ENCODE measurements at places on chromosomes 1 and 21.

GRCh38 chr1:45952072-45952471 is 148.7 kb downstream of the MAST2 start:
- DNase-seq: no peak

DNA sequence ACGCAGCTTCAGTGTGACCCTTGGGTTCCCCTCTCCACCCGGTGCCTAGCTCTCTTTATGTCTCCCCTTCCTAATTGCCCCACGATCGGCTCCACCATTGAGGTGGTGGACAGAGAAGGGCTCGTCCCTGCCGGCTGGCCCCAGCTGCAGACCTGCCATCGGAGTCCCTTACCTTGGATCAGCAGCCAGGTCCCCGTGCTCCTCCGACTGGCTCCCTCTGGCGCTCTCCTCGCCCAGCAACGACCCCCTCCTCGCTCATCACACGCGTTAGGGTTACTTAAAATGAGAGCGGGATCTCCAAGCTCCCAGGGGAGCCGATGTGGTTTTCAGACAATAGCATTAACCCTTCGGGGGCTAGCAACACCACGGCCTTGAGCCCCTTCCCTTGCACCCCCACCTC is 8.1 kb upstream of the ETV3L start:
- no peak for DNase-seq

- DNase-seq: no peak
These were observed 103.2 kb downstream of the ATF6 start for GRCh38 chr1:161869291-161869690.

GRCh38 chr1:242086706-242087105 is 87.8 kb upstream of the MAP1LC3C start:
- DNase-seq: no peak

DNA sequence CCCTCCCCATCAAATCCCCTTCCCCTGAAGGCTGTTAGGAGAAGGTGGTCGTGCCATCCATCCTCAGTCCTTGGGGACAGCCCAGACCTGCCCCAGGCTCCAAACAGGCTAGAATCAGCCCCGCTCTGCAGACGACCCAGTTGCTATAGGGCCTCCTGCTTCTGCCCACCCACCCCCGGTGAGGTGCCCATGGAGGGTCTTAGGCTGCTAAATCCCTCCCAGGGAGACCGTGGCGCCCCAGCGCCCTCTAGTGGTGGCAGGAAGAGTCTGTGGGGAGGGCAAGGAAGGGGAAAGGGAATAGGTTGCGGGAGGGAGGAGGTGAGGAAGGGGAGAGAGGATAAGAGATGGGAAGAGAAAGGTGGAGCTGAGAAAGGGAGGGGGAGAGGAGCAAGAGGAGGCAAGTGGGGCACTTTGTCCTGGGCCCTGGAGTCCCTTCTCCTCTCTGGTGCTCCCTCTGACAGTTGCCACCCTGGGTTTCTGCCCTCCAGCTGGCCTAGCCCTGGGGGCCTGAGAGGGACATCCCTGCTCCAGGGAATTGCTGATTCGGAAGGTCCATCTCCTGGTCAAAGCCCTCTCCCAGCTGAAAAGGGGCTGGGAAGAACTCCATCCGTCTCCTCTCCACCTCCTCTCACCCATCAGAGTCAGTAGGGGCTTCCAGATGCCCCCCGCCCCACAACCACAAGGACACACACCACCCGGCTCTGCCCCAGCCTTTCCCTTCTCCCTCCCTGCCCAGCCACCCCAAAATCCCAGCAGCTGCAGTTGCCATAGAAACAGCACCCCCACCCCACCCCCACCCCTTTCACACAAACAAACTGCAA is 55.4 kb downstream of the CAMK2N1 start:
- peak; percentile 23 for DNase-seq

DNA sequence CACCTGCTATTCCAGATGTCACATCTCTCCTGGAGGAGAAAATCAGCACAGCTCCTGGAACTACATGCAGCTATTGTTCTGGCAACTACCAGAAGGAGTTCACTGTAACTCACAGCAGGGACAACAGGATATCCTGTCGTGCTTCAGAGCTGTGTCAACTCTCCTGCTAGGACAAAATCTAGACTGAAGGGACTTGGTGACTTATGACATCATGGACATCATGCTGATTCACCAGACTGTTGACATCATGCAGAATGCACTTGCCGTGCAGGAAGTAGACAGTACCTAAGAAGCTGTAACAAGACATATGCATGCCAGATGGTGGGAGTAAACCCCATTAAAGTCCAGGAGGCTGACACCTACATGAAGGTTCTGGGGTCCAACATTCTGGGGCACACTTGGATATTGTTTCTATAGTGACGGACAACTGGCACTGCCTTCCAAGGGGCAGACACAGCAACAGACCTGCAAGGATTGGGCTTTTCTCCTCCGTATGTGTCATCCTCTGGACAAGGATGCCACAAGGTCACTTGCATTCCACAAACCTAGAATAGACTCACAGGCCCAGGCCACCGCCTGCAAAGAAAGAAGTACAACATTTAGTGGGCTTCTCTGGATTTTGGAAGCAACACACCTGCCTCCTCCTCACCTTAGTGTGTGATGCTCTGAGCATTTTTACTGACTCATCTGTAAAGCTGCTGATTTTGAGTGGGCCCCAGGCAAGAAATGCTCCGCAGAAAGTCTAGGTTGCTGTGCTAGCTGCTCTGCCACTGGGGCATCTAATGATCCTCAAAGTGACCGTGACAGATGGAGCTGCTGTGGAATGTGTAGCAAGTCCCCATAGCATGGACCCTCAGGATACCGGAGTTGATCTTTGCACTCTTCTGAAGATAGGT is 249.2 kb downstream of the MATN1 start:
- no peak for DNase-seq

GRCh38 chr21:42423685-42424084 is 20.0 kb downstream of the UBASH3A start:
- DNase-seq: no peak

DNA sequence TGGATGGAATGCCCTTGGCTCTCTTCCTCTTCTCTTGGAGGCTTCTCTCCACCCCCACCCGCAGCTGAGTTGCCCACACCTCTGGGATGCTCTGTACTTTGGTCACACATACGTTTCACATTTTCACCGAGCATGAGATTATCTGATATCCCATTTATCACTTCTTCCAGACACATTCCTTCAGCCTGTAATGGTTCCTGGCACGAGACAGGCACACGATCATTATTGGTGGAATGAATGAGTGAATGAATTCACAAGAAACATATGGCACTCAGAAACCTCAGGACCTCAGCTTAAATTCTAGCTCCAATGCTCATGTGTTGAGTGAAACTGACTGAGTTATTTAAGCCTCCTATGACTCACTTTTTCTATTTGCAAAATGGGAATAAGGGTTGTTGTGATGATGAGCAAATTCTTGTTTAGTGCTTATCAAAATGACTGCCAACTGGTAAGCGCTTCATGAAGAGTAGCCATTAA is 242.7 kb upstream of the JUN start:
- DNase-seq: no peak

DNA sequence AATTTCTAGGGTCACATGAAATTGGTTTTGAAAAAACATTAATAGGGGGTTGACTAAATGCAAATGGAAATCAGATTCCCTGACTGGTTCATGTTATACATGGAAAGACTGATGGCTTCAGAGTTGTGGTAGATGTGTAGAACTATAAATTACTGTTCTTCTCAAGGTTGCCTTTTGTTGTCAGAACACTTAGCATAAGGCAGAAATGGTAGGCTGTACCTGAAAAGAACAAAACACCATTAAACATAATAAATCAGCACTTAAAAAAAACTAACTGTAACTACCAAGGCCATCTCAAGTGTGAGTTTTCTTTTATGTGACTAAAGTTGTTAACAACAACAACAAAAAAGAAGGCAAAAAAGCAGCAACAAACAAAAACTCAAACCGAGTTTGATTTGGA is 111.8 kb downstream of the RPS6KC1 start:
- DNase-seq: no peak

DNA sequence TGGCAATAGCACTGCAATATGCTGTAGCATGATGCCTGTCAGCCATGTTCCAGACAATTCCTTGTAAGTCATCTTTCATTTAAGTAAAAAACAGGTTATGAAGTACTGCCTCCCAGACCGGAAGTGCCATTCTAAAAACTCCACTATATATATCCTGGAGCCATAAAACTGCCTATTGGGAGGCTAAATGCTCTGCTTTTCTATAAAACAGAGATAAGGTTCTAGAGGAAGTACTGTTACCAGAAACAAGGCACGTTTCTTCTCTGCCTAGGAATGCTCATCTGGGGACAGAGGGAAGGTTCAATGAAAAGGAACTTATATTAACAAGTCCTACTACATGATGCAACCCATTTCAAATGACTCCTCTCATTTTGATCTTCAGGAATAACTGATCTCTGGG is 66.8 kb downstream of the GPR137B start:
- DNase-seq: no peak

DNA sequence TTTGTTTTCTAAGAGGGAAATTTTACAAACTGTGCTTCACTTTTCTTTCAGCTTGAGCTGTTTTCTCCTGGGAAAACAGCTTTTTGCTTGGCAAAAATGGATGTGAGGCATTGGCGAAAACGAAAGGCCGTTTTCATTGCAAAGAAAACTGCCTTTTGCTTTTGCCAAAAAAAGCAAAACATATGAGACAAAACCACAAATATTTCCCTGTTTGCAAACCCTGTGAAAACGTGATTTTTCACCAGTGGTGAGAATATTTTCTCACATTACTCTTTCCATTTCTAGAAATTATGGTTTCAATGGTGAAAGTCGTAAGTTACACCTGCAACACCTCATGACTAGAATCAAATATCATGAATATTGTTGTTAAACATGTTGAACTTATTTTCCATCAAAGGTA is 74.0 kb upstream of the ZBTB18 start:
- no peak for DNase-seq

- DNase-seq: no peak
These were observed 241.9 kb downstream of the DNM3 start for GRCh38 chr1:172083191-172083590.

GRCh38 chr1:229156872-229157271 is 114.0 kb upstream of the RAB4A start:
- DNase-seq: peak; percentile 33

GRCh38 chr1:243751506-243751905 is 98.5 kb downstream of the AKT3 start:
- no peak for DNase-seq

GRCh38 chr1:205535096-205535495 is 30.6 kb downstream of the CDK18 start:
- no peak for DNase-seq

DNA sequence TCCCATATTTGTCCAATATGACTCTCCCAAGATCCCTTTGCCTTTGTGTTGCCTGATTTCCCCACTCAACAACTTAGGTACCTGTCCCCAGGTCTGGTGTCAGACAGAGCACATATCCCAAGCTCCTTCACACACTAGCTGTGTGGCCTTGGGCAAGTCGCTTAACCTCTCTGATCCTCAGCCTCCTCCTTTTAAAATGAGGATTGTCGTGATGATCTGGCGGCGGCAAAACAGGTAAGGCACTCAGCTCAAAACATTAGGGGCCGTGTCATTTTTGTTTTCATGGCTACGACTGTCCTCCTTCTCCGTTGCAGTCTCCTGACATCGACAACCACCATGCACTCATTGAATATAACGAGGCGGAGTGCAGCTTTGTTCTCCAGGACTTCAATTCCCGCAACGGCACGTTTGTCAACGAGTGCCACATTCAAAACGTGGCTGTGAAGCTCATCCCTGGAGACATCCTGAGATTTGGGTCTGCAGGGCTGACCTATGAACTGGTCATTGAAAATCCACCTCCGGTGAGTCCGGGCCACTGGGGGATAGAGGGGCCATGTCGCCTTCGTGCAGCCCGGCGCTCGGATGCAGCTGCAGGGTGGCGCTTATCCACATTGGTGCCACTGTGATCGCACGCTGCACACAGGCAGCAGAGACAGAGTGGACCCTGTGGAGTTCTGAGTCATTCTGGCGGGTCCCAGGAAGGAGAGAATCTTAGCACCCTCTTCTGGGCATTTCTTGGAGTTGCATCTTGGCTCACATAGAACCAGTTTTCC is 25.2 kb downstream of the FHAD1 start:
- peak; percentile 71 for DNase-seq

DNA sequence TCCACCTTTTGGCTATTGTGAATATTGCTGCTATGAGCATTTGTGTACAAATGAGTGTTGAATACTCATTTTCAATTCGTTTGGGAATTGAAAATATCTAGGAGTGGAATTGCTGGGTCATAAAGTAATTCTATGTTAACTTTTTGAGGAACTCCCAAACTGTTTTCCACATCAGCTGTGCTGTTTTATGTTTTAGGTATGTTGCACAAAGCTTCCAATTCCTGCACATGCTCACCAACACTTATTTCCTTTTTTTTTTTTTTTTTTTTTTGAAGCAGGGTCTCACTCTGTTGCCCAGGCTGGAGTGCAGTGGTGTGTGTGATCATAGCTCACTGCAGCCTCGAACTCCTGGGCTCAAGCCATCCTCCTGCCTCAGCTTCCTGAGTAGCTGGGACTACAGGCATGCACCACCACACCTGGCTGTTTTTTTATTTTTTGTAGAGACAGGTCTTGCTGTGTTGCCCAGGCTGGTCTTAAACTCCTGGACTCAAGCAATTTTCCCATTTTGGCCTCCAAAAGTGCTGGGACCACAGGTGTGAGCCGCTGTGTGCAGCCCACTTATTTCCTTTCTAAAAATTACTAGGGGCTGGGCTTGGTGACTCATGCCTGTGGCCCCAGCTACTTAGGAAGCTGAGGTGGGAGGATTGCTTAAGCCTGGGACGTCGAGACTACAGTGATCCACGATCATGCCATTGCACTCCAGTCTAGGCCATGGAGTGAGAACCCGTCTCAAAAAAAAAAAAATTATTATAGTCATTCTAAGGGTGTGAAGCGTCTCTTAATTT is 33.4 kb downstream of the TMCC2 start:
- DNase-seq: no peak

DNA sequence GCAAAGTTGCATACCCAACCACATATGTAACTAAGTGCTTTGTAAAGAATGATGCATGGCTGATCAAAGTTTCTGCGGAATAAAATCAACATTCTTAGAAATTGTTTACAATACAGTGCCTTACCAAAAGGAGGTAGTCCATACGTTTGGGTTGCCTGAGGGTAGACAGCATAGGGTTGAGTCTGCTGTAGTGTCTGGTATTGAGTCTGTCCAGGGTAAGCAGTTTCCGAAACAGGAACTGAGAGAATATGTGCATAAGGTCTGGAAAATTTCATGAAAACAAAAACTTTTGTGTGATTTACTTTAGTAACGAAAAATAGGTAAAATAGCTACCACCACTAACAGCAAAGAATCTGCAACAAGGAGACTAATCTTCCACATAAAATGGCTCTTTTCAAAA is 53.0 kb downstream of the EYA3 start:
- no peak for DNase-seq

- no peak for DNase-seq
These were observed 10.4 kb upstream of the VSIG8 start for GRCh38 chr1:159872891-159873290.

DNA sequence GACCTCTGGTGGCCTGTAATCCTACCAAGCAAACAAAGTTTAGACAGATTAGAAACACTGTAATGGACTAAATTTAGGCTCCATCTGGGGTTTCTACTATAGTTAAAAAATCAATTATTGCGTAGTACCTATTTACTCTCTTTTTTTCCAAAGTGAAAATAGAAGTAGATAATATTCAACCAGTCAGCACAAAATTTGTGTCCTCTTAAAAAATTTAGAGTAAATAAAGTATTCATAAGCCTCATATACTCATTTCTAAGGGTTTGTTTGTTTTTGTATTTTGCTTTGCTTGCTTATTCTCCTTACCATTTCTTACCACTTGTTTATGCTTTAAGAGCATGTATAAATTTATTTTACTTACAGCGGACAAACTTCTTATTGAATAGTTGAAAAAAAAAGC is 54.5 kb downstream of the NCAM2 start:
- no peak for DNase-seq

Measured in A549 (cell line).